ENCODE measurements at places on chromosomes 3 and 15.

- peak; percentile 75 for DNase-seq
Observed at GRCh38 chr3:57007521-57008460, 52.7 kb upstream of the SPATA12 start.

- peak; percentile 79 for DNase-seq
Observed at GRCh38 chr3:129016720-129017483, 15.8 kb downstream of the EFCC1 start.

DNA sequence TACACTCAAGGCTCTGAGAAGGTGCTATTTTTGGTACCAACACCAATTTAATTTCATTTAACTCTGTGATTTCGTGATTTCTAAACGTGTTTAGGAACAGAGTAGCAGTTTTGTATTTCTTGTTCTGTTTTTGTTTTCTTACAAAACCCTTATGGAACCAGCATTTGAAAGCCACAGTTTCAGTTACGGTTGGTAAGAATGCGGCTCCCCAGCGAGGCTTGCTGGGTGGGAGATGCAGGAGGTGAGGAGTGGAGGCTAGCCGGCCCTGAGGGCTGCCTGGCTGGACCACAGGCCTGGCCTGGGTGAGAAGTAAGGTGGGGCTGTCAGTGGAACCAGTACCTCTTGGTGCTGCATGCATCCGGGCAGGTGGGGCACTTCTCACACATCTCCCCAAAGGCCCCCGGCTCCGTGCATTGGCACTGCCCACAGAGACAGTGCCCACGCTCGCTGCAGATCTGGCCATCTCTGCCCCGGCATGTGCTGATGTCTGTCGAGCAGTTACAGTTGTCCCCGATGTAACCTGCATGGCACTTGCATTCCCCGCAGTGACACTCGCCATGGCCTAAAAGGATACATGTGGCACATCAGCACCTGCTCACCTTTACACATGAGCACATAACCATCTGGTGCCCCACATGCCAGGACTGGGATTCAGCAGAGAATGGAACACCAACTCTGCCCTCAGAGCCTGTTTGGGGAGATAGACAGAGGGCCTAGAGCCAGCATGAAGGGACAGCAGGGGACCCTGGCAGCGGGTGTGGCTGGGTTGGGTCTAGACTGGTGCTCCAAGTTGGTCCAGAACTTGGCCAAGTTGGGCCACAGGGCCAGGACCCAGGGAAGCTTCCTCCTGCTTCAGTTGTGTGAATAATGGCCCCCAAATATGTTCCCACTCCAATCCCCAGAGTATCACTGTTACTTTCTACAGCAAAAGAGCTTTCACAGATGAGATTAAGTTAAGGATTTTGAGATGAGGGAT, 43.4 kb downstream of the UMPS start:
- DNase-seq = no peak

GRCh38 chr3:150956376-150956775, 16.2 kb downstream of the CLRN1 start:
- DNase-seq = no peak

DNA sequence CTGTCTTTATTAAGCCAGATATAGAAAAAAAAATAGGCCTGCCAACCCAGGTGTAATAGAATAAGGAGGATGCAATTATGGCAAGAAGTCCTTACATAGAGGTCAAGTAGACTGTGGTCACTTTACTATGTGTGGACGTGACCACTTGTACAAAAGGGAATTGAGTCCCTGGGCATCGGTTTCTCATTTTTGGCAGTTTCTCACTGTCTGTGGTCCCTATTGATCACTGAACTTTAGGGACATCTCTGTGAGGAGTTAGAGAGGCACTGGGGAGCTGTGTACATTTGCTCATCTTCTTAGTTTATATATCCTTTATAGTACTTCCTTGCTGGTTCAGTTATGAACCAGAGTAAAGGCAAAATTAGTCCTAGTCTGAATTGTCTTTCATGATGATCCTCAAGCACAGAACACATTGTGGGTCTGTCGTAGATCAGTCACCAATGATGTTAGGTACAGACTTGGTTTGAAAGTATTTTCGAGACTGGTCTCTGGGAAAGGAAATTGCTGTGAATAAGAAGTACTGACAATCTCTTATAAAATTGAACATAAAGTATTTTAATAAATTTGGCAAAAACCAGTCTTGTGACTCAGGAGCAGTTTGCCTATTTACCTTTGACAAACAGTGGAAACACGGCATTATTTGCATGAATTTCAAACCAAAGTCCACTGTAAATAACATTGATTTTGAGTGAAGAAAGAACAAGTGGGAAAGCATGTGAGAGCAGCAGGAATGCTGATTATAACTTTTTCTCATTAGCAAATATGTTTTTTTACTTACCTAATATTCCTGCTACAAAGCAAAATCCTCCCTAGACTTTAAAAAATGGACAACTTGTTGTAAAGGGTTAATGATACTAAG, 218.9 kb upstream of the DPH6 start:
- no peak for DNase-seq

DNA sequence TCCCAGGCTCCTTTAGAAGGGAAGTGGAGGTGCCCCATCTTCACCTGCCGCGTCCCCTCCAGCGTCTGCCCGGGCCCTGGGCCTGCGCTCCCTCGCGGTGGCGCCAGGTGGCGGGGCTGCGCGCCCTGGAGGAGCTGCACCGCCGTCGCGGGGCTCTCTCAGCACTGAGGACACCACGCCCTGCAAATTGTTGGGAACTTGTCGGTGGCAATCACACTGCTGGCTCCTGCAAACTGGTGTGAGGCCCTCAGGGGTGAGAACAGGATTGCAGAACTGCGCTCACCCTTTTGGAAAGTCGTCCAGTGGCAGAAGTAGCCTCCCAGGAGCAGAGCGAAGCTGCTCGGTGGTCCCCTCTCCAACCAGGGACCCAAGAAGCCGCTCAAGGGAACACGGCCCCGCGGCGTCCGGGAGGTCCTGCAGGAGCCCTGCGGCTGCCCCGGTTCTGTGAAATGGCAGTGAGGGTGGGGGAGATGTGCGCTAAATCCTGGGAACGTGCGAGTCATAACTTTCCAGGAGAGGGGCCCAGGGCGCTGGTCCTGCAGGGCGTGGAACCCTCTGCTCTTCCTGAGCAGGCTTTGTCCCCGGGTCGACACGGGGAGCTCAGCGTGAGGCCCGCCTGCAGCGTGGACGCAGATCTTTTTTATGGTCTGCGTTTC, 995 bp upstream of the LRRK1 start:
- DNase-seq = peak; percentile 85

- no peak for DNase-seq
Observed at GRCh38 chr15:49038382-49038781, 7.9 kb downstream of the SECISBP2L start.

- DNase-seq = no peak
Observed at GRCh38 chr3:193821151-193821668, 228.2 kb downstream of the OPA1 start.

DNA sequence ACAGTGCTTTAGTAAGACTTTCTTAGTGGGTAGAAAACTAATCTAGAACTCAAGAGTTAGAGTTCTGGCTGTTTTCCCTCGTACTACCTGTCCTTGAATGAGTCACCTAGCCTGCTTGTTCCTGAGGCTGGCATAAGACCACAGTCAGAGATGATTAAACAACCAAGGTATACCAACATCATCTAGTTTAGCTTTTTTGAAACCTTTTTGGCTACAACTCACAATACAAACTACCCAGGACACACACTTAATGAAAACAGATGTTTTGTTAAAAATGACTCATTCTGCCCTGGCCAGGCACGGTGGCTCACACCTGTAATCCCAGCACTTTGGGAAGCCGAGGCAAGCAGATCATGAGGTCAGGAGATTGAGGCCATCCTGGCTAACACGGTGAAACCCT, 4.6 kb downstream of the MCCC1 start:
- no peak for DNase-seq

DNA sequence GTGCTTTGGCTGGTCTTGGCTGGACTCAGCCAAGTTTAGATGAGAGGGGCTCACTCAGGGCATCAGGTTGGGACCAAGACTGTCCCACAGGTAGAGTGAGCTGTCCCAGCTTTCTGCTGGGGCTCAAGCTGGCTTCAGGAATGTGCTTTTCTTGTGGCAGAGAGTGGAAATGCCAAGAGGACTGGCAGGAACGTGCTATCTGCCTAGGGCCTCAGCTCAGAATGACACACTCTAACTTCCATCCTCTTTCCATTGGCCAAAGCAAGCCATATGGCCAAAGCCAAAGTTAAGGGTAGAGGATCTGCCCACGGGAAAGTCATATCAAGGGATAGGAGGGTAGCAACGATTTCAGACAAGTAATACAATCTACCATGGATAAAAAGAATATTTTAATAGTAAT, 178.8 kb downstream of the ABHD5 start:
- no peak for DNase-seq

GRCh38 chr3:192642651-192643050, 84.7 kb downstream of the FGF12 start:
- no peak for DNase-seq

DNA sequence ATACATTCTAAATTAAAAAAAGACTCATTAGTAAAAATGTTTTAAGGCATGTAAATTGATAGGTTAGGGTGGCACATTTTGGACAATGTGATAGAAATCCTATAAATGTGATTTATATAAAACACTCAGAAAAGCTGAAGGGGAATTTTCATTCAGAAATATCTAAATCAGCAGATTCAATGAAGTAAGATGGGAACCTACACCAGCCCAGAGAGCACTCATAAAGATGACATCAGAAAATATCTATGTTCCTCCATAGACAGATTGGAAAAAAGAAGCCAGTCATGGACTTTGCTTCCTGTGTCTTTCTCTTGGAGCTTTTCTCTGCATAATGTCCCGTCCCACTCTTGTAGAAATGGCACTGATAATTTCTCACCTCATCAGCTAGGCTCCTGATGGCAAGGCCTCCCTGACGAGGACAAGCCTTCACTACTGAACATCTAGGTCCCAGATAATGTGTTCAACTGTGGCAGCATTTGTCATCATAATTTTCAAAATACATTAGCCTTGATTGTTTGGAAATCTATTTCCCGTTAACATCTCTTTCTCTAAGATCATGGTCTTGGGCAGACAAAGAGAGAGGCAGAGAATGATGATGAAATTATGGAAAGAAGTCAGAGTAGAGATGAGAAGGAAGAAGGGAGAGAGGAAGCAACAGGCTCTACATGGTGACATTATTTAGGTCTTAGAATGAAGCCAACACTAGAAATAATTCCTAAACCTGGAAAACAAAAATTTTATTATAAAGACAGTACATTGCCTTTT, 354.4 kb downstream of the NTRK3 start:
- DNase-seq = no peak

GRCh38 chr3:195286115-195286872, 15.3 kb upstream of the XXYLT1 start:
- DNase-seq = no peak

DNA sequence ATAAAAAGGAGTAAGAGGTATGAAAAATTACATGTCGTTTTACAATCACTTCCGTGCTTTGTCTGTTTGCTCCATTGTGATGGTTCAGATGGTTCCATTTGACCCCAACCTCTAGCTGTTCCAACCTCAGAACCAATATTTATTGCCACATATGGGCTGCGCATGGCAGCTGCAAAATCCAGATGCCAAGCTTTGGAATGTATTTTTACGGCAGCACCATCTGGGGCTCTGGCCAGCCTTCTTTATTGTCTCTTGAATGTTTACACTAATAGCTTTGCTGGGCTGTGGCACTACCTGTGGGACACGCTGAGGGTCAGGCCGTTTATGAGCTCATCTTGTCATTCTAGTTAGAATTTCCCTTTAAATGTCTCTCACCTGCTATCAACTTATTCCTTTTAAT, 219.8 kb downstream of the ROBO2 start:
- no peak for DNase-seq

GRCh38 chr3:61631108-61631769, 69.9 kb downstream of the PTPRG start:
- no peak for DNase-seq

GRCh38 chr3:197088370-197088769, 58.8 kb upstream of the MELTF start:
- DNase-seq = no peak

DNA sequence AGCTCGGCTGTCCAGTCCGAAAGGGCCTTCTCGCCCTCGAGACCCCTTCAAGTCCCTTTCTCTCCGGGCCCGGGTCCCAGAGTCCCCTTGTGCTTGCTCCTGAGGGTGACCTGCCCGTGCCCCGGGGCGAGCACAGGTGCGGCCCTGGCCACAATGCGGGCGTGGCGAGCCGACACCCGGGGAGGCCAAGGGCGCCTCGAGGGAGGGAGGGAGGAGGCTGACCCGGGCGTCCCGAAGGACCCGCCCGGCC, 810 bp upstream of the MEF2A start:
- no peak for DNase-seq

DNA sequence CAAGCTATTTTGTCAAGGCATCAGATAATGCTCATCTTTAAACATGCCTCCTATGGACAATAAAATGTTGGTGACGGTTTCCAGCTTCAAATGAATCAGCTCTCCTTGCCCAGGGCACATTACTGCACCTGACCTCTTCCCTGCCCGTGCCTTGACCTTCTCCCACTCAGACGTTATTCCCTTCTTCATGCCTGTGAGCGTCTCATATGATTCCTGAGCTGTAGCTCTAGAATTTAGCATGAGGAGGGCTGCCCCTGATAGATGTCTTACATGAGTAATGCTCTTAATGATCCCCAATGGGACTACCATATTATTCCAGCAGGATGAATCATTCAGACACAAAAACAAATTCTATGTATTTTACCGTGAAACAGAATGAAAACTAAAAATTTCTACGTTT, 762.7 kb downstream of the ROBO1 start:
- no peak for DNase-seq

DNA sequence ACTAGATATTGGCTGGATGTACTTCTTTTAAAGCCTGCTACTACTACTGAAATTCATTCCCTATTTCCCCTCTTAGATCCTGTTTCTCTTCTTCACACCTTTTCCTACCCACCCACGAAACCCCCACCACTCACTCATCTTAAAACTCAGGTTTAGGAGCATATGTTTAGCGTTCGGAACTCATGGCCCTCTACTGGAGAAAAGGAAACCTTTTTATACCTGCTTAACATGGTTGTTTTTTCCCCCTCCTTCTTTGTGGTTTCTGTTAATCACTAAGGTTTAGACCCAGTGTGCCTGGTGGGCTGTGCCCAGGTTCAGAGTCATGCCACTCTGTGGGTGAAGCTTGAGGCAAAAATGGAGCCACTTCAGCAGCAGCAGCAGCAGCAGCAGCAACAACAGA, 2.6 kb downstream of the ARID3B start:
- DNase-seq = no peak

DNA sequence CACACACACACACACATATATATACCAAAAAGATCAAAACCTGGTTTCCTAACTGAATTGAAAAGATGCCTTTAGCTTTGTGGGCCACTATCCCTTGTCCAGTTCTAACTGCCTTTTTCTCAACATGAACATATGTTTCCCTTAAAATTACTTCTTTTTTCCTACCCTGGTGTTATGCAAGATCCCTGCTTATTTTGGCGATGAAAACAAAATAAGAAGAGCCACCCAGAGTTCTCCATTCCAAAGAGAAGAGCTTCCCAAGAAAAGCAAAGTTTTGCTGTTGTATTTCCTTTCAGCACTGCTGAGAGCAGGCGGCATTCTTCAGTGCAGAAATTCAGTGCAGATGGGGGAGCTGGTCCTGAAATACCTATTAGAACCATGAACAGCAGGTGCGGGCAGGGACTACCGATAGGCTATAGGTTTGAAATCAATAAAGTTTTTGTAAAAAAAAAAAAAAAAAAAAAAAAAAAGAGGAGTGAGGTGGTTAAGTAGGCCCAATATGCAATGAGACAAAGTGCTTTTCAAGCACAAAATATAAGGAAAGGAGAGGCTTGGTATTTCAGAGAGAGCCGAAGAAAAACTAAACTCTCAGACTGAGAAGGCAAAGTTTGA, 238.0 kb downstream of the FOXP1 start:
- peak; percentile 26 for DNase-seq
